ENCODE measurements at places on chromosomes 2 and 18.

- no peak for DNase-seq
Measured at GRCh38 chr2:2192091-2192955, 138.8 kb downstream of the MYT1L start.

DNA sequence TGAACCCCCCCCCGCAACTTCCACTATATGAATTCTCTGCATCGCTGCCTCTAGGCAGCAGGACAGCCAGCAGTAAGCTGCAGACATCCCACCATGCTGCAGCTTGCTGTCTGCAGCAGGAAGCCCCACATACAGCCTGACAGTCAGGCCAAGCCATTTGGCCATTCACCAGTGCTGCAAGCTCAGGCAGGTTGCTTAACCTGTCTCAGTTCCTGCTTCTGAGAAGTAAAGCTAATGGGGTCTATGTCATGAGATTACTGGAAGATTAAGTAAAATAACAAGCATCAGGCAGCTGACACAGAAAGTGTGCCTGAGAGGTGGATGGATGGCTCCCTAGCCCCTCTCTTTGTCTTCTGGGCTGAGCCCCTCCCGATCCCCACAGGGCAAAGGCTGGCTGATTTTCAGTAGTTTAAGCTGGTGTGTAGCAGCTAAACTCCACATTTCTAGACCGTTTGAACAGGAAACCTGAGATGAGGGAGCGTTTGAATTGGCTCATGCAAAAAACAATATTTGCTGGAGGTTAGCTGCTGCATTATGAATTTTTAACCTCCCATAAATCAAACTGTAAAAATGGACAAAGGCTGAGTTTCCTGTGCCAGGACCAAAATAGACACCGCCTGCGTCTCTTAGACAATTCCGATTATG, 193.8 kb upstream of the ARL4C start:
- no peak for DNase-seq

- DNase-seq, result no peak
Measured at GRCh38 chr2:237208373-237209260, 122.9 kb downstream of the COPS8 start.

GRCh38 chr2:101718993-101719571, 21.6 kb downstream of the MAP4K4 start:
- no peak for DNase-seq

DNA sequence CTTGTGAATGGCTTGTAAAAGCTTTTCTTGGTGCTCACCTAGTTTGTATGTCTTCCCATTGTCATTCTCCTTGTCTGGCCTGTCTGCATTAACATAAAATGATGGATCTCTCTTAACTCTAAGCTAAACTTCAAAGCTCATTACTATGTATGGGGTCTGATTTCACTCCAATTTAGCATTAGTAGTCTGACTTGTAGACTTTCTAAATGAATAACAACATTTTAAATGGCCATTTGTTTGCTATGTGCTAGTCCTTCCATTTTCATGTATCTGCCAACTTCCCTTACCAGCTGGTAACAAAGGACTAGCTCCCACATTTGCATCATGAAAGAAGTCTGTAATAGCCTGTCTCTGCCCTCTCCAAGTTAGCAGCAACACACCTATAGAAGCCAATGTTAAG, 324.2 kb upstream of the RGPD4 start:
- DNase-seq, result no peak

DNA sequence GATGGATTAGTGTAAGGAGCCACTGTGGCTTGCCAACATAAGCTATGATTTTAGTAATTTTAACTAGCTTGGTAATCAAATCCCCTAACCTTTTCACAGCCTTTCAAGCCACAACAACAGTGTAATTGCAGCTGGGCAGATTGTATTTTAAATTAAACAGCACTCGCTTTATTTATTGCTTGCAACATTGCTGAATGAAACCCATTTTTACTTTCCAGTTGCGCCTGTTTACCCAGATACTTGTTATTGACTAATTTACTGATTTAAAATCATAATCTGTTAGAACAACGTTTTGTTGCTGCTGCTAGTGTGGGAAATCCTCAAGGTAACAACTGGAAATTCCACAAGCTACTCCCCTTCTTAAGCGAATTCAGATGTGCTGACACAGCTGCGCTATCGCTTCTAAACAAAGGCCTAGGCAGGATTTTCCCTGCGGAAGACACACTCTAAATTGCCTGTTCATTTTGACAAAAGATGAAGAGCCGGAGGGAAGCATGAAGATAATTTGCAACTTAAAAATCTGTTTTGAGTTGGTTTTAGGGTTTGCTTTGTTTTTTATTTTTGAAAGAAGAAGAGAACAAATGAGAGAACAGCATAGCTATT, 283.9 kb downstream of the ALPK2 start:
- no peak for DNase-seq

GRCh38 chr2:168766600-168766999, 35.8 kb upstream of the NOSTRIN start:
- no peak for DNase-seq

- DNase-seq, result no peak
Measured at GRCh38 chr2:15892151-15892880, 48.0 kb upstream of the MYCN start.

- no peak for DNase-seq
Measured at GRCh38 chr2:100470898-100471514, 724 bp downstream of the NMS start.

DNA sequence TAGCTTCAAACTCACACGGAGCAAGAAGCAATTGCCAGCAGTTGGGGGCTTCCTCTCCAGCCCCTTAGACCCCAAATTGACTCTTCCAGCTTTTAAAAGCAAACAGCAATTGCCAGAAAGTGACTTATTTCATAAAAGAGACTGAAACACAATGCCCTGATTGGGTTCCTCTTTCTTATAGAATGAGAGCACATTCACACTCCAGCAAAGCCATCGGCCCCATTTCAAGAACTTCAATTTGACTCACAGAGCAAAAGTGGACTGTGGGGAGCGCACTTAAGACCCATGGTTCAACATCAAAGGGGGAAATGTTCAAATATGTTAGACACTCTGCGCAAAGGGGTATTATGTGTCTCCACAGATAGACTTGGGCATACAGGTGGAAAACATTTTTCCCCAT, 484.7 kb downstream of the BCL11A start:
- no peak for DNase-seq

DNA sequence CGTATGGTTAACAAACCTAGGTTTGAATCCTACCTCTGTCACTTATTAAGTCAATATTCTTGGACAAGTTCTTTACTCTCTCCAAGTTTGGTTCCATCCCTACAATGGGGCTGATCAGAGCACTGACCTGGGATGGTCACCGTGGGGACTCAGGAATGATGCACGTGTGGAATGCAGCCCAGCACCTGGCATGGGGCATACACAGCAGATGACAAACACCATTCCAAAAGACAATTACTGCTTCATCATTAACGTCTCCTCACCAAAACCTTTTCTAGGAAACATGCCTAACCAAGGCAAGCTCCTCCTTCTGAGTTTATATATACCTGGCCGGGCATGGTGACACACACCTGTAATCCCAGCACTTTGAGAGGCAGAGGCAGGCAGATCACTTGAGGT, 532.9 kb upstream of the ID2 start:
- DNase-seq, result no peak

DNA sequence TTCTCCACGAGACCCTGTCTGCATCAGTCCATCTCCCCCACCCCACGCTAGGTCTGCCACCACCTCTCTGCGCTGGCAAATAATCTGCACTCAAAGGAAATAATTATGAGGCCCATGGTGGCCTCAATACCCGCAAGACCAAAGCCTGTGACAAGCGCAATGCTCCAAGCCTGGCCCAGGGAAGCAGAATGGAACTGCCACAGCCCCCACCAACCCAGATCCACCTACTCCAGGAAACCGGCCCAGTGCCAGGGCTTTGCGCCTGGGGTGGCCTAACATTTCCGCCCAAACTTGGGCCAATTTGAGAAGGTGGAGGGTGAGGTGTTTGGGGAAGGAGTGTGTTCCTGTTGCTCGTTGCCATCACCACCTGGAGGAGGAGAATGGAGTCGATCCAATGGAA, 26.0 kb upstream of the ATOH8 start:
- DNase-seq, result no peak

DNA sequence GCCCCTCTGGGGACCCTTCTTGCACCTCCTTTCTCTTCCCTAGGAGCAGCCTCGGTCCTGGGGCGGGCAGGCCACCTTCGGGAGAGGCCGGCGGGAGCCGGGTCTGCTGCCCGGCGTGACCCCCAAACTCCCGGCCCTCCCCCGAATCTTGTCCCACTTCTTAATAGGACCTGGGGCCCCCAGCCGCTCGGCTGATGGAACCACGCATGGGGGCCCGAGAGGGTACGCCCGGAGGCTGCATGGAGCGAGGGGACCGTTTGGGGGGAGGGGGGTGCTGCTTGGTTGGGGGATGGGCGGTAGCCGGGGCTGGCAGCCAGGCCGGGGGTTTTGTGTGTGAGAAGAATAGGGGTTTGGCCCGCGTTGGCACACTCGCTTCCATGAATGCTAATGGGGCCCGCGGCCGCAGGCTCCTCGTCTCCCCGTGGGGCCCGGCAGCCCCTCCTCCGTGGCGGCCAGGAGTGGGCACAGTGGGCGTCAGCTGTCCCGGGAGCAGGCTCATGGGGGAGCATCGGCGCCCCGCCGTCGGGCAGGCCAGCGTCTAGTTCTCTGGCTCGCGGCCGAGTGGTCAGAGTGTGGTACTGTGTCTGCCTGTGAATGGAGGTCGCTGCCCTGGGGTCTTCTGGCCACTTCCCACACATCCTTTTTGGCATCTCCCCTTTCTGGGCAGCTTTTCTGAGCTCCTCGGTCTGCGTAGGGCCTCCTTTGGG, 1.0 kb downstream of the GAREM2 start:
- no peak for DNase-seq

Measured in LoVo (cell line).